ENCODE measurements at places on chromosomes 1 and 21. TPM values are rescaled to one million over a fixed set of nuclear protein-coding genes. Genes with fewer than 3 reads are reported as not detected.

GIPC2 gene
- polyA plus RNA-seq, result 2.7 TPM

OPTC gene
- not detected for polyA plus RNA-seq

HSD11B1 gene
- 32.0 TPM for polyA plus RNA-seq

TMEM82 gene
- not detected for polyA plus RNA-seq

MPZ gene
- 2.3 TPM for polyA plus RNA-seq

MPZL1 gene
- 30.3 TPM for polyA plus RNA-seq
